ENCODE measurements at places on chromosomes 7 and 10. TPM values are rescaled to one million over a fixed set of nuclear protein-coding genes. Genes with fewer than 3 reads are reported as not detected.

AKR1C4 gene
- polyA plus RNA-seq = not detected

DDC gene
- polyA plus RNA-seq = 0.57 TPM

CEP55 gene
- polyA plus RNA-seq = 0.29 TPM

AFAP1L2 gene
- polyA plus RNA-seq = 19.5 TPM

HECTD2 gene
- polyA plus RNA-seq = 10.9 TPM

SFTPA2 gene
- 0.04 TPM for polyA plus RNA-seq

MRLN gene
- polyA plus RNA-seq = not detected

ANKIB1 gene
- 11.3 TPM for polyA plus RNA-seq

ELFN1 gene
- 0.46 TPM for polyA plus RNA-seq

CHAT gene
- not detected for polyA plus RNA-seq

LIPJ gene
- not detected for polyA plus RNA-seq

ZNF488 gene
- 0.42 TPM for polyA plus RNA-seq

ATOH7 gene
- polyA plus RNA-seq = not detected

UBE2D1 gene
- polyA plus RNA-seq = 20.1 TPM

CCL24 gene
- 0.48 TPM for polyA plus RNA-seq

CYP2C19 gene
- not detected for polyA plus RNA-seq

ASAH2 gene
- 1.3 TPM for polyA plus RNA-seq

KEL gene
- polyA plus RNA-seq = 0.11 TPM

SPDYE2B gene
- not detected for polyA plus RNA-seq

CUZD1 gene
- polyA plus RNA-seq = 0.98 TPM

SNCG gene
- polyA plus RNA-seq = 13.7 TPM

GNGT1 gene
- polyA plus RNA-seq = 0.42 TPM

PIK3CG gene
- polyA plus RNA-seq = 4.9 TPM

Data from ovary (tissue), 10 donors.